AG04450 (cell line): ENCODE measurements at places on chromosomes 1 and 21. TPM values are rescaled to one million over a fixed set of nuclear protein-coding genes. Genes with fewer than 3 reads are reported as not detected.

Gene PLD5
- not detected in 2 replicates for polyA plus RNA-seq

Gene MMEL1
- polyA plus RNA-seq, result 0.10 and 0.21 TPM in 2 replicates

GRCh38 chr1:26907071-26907917 lies 6.5 kb downstream of the NR0B2 start:
- no peak for DNase-seq

DNA sequence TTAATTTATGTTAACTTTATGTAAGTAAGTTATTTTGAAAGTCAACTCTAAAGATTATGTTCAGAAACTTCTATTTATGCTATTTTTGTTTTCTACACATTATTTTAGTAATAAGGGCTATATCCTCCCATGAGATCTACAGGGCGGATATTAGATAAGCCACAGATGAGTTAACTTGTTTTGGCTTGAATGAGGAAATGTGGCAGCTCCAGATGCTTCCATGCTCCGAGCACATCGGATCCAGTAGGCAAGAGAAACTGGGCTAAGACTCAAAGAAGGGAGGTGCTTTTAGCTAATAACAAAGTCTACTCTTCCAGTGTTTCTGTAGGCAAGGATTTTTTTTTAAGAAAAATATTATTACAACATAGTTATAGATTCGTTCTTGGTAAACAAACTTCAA lies 20.0 kb upstream of the LAMC1 start:
- no peak for DNase-seq

DNA sequence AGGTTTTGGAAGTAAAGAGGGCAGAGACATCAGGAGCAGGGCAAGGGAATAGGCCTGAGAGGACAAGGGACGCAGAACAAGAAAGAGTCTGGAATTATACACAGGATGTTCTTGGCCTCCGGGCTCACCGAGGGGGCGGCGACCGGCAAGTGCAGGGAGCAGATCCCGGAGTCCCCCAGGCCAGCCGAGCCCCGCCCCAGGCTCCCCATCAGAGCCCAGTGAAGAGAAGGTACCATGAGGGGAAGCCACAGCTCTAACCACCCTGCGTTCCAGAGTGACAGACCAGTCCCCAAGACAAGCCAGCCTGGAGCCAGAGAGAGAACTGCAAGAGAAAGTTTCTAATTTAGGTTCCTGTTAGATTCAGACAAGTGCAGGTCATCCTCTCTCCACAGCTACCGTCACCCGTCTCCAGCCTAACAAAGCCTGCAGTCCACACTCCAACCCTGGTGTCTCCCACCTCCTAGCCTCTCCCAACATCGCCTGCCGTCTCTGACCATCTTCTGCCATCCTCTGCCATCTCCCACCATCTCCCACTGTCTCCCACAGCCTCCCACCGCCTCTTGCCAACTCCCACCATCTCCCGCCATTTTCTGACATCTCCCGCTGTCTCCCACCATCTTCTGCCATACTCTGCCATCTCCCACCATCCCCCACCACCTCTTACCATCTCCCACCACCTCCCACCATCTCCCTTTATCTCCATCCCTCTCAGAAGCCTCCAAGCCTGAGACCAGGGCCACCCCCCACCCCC lies 42.5 kb downstream of the CAPN2 start:
- no peak for DNase-seq

DNA sequence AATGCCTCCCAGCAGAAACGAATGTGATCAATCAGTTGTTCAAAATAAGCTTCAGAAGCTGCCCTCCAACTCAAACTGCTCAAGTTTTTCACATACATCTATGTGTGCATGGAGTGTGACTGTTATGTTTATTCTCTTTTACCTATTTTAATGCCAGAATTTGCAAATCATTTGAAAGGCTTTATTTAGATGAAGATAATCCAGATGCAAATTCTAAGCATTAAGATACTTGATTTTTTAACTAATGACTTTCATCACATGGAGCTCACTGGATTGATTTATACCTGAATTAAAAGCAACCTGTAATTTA lies 69.5 kb downstream of the PLD5 start:
- no peak for DNase-seq

DNA sequence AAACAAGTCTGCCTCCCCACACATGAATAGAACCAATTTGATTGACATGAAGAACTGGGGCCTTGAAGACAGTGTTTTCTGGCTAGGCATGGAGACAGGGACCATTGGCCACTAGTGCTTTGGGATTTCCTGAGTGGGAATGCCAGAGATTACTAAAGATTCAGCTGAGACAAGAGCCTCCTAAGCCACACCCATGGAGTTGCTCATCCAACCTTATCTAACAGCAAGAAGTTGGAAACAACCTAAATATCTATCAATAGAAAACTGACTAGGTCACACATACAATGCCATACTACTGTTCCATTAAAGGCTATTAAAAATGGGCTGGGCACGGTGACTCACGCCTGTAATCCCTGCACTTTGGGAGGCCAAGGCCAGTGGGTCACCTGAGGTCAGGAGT lies 184.1 kb downstream of the ZBTB18 start:
- no peak for DNase-seq

- no peak for DNase-seq
These were observed 19.2 kb upstream of the EVA1B start for GRCh38 chr1:36342426-36343185.
